Stimulated activated CD8-positive, alpha-beta memory T cell treated with anti-CD3 and anti-CD28 coated beads, Interleukin-2, amount 100 ng/mL, for 1 hour (primary cell): ENCODE measurements at places on chromosomes 7 and 10.

GRCh38 chr7:66535414-66536329 lies 93.0 kb upstream of the KCTD7 start:
- DNase-seq: no peak

GRCh38 chr10:23047201-23048050 lies 48.0 kb upstream of the MSRB2 start:
- DNase-seq: no peak

GRCh38 chr7:87882151-87882937 lies 6.1 kb downstream of the DBF4 start:
- DNase-seq: no peak

DNA sequence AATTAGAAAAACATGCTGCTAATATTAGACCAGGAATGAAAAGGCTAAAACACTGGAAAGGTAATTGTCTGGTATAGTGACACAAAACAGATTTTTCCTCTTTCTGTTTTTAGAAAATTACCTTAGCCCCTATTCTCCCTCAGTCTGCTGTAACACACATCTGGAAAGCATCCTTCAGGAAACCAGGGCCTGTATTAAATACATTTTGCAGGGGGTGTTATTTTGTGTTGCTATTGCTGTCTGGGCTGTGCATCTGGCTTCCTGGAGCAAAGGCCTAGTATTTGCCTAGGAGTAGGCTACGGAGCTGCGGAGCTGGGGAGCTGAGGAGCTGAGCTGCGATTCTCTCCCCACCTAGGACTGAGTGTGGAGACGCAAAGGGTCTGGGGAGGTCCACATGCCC lies 169.3 kb downstream of the GFRA1 start:
- no peak for DNase-seq

DNA sequence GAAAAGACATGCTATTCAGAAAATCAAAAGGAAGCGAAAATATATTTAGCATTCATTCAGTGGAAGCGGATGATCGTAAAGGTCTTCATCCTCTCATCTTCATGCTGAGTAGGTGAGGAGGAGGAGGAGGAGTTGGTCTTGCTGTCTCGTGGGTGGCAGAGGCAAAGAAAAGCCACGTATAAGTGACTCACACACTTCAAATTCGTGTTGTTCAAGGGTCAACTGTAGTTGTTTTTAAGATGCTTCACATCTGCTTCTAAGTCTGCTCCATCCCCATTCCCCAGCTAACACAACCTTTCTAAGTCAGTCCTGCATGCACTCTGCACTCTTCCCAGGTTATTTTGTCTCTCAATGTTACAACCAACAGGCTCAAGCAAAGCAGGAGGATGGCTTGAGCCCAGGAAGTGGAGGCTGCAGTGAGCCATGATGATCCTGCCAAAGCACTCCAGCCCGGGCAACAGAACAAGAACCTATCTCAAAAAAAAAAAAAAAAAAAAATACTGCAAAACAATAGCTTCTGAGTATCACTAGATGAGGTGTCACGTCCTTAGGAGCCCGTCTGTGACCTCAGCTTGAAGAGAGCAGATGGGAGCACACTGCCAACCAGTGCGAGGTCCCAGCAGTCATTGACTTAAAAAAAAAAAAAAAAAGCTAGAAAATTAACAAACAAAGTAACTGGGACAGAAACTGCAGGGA lies 70.5 kb downstream of the SFMBT2 start:
- DNase-seq: no peak
